CD8-positive, alpha-beta T cell (primary cell): ENCODE measurements at places on chromosomes 3 and 15.

GRCh38 chr3:37994639-37994972, 4.0 kb downstream of the VILL start:
- no peak for DNase-seq

DNA sequence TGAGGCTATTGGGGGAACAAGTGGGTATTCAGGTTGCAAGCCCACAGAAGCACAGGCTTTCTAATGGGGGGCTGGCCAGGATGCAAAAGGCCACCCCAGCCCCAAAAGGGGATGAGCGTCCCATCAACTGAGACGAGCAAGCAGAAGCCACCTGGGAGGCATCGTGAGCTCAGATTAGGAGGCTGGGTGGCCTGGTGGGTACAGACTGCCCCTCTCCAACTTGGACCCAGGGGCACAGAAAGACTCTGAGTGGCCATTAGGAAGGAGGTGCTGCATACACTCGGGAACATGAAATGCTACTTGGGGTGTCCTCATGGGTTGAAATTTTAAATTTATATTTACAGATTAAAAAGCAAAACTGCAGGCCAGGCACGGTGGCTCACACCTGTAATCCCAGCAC, 29.1 kb downstream of the SLC41A3 start:
- DNase-seq: no peak

GRCh38 chr3:195139876-195140240, 131.1 kb downstream of the XXYLT1 start:
- DNase-seq: no peak

DNA sequence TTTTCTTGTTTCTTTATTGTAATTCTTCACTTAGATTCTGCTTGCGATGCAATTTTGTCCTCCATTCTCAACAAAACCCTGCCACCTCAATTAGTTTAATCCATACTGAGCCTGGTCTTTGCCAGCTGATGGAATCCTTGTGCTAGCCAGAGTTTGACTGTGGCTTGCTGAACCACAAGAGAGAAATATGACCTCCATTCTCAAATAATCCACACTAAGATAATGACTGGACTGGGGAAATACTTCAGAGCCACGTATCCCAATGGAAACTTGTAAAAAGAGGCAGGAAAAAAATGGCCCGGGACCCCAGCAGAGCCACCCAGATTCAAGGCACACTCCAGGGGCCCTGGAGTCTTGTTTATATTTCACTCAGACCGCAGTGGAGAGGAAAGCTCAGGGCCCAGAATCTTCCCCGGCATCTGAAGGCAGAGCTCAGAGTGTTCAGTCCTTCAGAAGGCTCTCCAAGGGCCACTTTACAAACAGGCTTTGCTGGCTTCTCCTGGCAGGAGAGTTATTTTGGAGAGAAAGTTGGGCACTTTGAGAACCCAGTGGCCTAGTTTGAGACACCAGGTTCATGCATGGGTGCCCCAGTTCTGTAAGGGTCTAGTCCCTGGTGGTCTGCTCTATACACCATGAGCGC, 62.7 kb downstream of the SSUH2 start:
- no peak for DNase-seq

DNA sequence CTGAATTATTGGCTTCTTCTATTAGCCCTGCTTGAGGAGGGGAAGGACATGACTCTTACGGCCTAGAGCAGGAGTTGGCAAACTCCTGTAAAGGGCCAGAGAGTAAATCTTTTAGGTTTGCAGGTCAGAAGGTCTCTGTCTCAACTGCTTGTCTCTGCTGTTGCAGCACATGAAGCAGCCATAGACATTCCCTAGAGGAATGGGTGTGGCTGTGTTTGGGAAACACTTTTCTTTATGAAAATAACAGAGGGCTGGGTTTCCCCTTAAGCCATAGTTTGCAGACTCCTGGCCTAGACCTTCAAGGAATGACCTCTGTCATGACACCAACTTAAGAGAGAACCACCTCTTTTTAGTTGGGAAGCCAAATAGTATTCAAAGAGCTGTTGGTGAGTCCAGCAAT, 10.3 kb downstream of the TRAK1 start:
- no peak for DNase-seq

GRCh38 chr3:135965506-135966270, at the start of gene PPP2R3A:
PPP2R3A (plus strand) TSS chr3:135965728; CDS start chr3:136001499, 35,771 bp downstream.
- peak; percentile 78 for DNase-seq

- DNase-seq: no peak
Observed at GRCh38 chr3:149199474-149199873, 22.2 kb downstream of the CP start.

- peak; percentile 1 for DNase-seq
Observed at GRCh38 chr3:65936908-65937638, 101.6 kb downstream of the MAGI1 start.

- no peak for DNase-seq
Observed at GRCh38 chr15:51841406-51842040, 12.1 kb downstream of the TMOD3 start.

DNA sequence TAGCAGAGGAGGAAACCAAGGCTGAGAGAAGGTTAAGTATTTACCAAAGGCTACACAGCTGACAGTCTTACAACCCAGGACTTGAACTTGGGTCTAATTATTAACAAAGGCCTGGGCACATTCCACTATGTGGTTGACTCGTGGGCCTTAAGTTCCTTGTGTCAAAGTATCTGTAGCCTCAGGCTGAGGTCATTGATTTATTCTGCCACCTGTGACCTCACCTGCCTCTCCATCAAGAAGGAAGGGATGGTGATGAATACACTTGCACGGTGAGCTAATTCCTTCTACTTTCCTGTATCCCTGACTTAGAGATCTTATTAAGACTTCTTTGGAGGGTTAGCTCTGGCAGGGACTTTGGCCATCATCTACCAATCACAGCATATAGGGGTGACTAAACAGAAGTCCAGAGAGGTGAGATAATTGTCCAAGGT, 19.9 kb upstream of the LRRC58 start:
- no peak for DNase-seq

DNA sequence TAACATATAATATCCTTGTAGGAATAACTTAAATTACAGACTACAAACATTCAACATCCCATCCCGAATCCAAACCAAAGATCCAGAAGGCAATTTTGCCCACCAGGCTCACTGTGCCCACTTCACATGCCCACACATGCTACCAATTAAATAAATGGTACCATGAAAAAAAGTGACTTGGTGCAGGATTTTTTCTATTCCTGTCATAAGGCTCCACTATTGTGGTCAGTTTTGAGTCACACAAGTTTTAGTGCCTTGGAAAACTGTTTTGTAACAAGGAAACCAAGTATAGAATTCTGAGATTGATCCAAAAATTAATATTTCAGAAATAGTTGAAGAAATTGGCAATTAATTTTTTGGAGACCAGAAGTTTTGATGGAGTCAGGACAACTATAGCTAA, 470.1 kb upstream of the THBS1 start:
- DNase-seq: no peak

DNA sequence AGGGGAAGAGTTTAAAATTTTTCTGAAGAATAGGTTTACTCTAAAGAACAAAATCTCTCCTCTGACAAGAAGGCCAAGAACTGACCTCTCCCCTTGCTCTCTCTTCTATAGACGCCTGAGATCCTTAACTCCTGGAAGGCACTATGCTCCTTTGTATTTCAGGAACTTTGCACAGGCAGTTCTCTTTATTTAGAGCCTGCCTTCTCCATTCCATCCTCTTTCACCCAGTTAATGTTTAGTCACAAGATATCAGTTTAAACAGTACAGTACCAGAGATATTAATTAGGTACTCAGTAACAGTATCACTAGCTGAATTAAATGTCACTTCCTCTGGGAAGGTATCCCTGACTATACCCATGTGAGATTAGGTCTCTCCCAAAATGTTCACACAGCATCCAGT, 33.5 kb downstream of the HERC1 start:
- DNase-seq: no peak

- no peak for DNase-seq
Observed at GRCh38 chr15:78598348-78598747, 22.4 kb downstream of the CHRNA3 start.

- no peak for DNase-seq
Observed at GRCh38 chr3:74057169-74057568, 432.4 kb upstream of the PDZRN3 start.

GRCh38 chr15:89667706-89667960, 11.5 kb downstream of the PLIN1 start:
- no peak for DNase-seq

GRCh38 chr15:64869501-64869900, 27.8 kb downstream of the PLEKHO2 start:
- DNase-seq: no peak

DNA sequence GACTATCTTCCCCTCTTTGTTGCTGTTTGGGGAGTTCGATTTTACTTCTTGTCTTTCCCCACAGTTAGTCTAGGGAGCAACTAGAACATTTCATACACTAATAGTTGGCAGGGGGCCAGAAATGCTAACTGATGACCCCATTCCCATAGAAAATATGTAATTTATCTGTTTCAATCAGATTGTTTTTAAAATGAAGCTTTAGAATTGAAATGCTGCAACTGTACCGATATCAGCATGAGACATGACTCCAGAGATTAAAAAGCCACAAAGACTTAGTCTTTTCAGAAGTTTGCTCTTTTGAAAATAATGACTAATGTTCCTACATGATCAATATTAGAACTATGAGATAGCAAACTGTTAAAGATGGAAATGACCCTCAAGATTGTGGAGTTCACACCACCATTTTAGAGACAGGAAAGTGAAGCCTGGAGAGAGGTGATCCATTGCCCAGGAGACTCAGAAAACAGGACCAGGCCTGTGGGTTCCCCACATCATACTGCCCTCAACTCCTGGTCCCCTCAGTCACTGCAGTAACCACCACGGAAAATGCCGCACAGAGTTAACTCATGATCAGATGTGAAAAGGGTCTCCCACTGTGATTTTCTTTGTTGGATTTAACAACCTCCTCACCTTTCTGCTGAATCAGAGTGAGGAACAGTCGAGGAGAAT, 130.3 kb downstream of the CHDH start:
- DNase-seq: no peak

DNA sequence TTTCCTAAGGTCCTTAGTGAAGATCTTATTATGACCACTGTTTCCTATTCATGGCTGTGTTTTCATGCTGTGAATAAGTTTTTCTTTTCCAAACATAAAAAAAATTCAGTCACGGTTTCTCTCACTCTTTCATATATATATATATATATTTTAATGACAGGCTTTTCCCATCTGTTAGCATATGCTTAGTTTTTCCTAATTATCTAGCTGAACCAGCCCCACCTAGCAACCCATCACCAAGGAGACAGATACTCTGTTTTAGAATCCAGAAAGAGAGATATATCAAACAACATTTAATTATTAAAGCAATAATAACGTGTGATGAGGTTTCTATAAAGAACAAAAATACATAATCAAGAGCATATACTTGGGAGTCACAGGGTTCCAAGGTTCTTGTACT, 58.3 kb downstream of the TMCC1 start:
- no peak for DNase-seq

GRCh38 chr3:53216723-53217122, 39.1 kb downstream of the TKT start:
- no peak for DNase-seq

GRCh38 chr15:74432968-74433591, 678 bp downstream of the SEMA7A start:
- no peak for DNase-seq

DNA sequence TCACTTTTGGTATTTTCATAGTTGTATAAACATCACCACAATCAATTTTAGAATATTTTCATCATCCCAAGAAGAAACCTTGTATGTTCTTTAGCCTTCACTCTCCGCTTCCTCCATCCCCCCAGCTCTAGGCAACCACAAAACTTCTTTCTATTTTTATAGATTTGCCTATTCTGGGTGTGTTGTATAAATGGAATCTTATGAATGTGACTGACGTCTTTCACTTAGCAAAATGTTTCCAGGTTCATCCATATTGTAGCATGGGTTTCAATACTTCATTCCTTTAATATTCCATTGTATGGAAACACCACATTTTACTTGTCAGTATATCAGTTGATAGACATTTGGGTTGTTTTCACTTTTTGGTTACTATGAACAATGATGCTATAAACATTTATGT, 335.8 kb upstream of the GOLIM4 start:
- DNase-seq: no peak

GRCh38 chr3:195153653-195154052, 117.3 kb downstream of the XXYLT1 start:
- DNase-seq: no peak

- no peak for DNase-seq
Observed at GRCh38 chr3:21919383-21919782, 168.4 kb upstream of the ZNF385D start.

GRCh38 chr15:48939648-48940047, 24.1 kb downstream of the SHC4 start:
- no peak for DNase-seq

DNA sequence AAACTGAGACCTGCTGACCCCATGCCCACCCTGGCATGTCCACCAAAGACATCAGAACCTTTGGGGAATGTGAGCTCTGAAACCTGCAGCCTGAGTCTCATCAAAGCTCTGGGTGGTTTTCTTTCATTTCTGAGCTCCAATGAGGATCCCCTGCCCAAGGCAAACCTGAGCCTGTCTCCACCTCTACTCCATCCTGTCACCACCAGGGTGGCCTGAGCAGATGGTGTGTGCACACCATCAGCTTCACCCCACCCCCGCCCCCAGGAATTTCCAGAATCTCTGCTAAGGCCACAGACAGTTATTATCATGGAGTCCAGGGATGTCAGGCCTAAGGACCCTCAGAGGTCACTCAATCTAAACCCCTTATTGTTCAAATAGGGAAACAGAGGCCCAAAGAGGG, 1.3 kb downstream of the XIRP1 start:
- no peak for DNase-seq

DNA sequence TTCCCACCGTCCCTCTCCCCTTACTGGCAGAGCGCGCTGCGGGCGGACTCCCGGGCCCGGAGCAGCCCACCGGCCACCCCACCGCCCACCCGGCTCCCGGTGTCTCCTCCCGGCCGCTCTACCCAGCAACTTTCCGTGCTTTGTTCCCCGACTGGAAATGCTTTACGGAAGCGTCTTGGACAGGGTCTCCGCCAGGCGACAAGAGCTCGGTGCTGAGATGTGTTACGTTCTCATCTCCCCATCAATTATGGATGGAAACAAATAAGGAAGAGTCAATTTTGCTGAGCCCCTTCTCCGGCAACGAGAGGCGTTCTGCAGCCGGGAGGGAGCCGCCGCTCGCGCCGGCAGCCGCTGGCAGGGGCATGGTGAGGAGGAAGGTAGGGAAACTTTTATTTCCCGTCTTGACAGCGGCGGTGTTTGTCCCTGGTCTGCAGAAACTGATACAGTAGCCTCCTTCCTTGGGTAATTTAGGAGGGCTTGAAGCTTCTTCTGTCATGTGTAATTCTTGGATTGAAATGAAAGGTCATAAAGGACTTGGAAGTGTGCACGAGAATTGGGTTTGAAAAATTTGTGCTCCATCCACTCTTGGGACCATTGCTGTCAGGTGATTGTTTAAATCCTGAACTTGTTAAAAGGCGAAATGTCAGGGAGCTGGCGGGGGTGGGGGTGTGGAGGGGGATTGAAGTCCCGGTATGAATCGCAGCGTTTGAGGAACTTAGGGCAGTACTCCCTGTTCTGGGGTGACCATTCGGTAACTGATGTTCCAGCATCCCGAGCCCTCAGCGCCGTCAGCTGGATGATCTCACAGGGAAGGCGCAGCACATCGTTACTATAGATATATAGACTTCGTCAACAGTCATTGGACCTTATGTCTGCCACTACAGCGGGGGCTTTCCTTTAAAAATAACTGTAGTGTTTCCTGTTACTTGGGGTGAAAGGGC, 1.5 kb downstream of the SEMA6D start:
- no peak for DNase-seq
